ENCODE measurements at places on chromosomes 5 and 9. TPM values are rescaled to one million over a fixed set of nuclear protein-coding genes. Genes with fewer than 3 reads are reported as not detected.

PHF24 gene
- total RNA-seq, result 0.09 TPM

TAF11L13 gene
- not detected for total RNA-seq

ANKRD18B gene
- 4.6 TPM for total RNA-seq

ANKRD31 gene
- total RNA-seq, result 0.06 TPM

CYLC2 gene
- not detected for total RNA-seq

KCNIP1 gene
- total RNA-seq, result not detected

FOXD4L6 gene
- 0.06 TPM for total RNA-seq

ANKRD20A1 gene
- 1.5 TPM for total RNA-seq

WNT8A gene
- total RNA-seq, result not detected

SLCO4C1 gene
- total RNA-seq, result not detected

WDR38 gene
- 0.14 TPM for total RNA-seq

N4BP3 gene
- total RNA-seq, result 0.98 TPM

TAS2R1 gene
- not detected for total RNA-seq

BTF3 gene
- 1,061 TPM for total RNA-seq

CD180 gene
- not detected for total RNA-seq

WDR31 gene
- 0.96 TPM for total RNA-seq

ELOVL7 gene
- total RNA-seq, result 12.6 TPM

ESM1 gene
- total RNA-seq, result not detected

ERCC8 gene
- total RNA-seq, result 11.8 TPM

PDE8B gene
- 2.0 TPM for total RNA-seq

LCN10 gene
- total RNA-seq, result 0.14 TPM

CCNJL gene
- total RNA-seq, result 11.2 TPM

SYK gene
- 0.03 TPM for total RNA-seq

NPR2 gene
- total RNA-seq, result 4.6 TPM

DND1 gene
- total RNA-seq, result 0.60 TPM

RORB gene
- total RNA-seq, result 0.01 TPM

TAF11L4 gene
- not detected for total RNA-seq

ASPN gene
- total RNA-seq, result not detected

SLC23A1 gene
- 1.3 TPM for total RNA-seq

RAI14 gene
- total RNA-seq, result 54.2 TPM

TMEM245 gene
- 57.5 TPM for total RNA-seq

SNX24 gene
- 20.2 TPM for total RNA-seq

LCN15 gene
- total RNA-seq, result not detected

TTC23L gene
- total RNA-seq, result not detected

AGXT2 gene
- not detected for total RNA-seq

IFNA6 gene
- total RNA-seq, result not detected

F12 gene
- 15.9 TPM for total RNA-seq

MOB3B gene
- total RNA-seq, result 11.9 TPM
